ENCODE measurements at places on chromosomes 7 and 10.

DNA sequence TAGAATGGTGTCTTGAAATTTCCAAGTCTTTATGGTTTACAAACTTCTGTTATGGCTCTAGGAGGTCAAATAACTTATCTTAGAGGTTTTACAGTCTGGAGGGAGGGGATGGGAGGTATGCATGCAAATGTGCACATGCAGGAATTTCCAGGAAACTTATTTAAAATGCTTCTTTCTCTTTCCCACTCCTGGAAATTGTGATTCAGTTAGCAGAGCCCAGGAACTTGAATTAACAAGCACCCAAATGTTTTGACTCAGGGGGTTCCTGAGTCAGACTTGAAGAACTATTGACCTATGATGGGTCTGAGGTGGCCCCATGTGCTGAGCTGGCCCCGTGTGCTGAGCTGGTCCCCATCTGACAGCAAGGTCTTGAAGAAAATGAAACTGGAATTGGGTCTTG is 669.4 kb downstream of the INHBA start:
- no peak for DNase-seq

DNA sequence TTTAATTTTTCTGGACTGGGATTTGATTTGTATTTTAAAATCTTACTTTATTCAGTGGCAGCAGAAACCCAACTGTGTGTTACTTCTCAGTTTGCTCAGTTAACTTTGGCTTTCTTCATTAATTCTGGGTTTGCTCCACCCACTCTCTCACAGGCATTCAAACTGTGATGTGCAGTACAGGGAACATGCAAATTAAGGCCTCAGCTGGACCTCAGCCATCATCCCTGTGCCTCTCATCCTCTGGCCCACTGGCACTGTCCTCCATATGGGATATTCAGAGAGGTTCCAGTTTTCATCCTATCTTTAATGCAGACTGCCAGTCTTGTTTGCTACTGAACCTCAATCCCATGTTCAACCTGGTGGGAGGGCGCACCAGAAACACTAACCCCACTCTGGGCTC is 743.4 kb upstream of the IGFBP3 start:
- DNase-seq = no peak

GRCh38 chr10:71629131-71629530 is 90.4 kb downstream of the C10orf105 start:
- DNase-seq = no peak

DNA sequence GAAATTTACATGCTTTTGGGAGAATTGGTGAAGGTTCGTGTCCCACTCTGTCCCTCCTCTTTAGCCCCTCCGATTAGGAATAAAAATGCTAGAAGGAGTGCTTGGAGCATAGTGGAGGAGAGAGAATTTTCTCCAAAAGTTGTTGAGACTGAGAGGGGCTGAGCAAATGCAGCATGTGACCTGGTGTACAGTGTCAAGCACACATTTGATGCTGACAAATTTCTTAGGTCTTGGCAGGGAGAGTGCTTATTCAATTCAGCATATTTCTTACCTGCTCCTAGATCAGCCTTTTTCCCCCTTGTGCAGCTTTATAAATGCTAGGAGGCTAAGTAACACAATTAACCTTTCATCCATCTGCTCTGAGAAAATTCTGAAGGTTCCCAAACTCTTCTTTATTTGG is 189.0 kb downstream of the GALNT17 start:
- DNase-seq = no peak

- DNase-seq = no peak
These were observed 143.2 kb downstream of the SH3PXD2A start for GRCh38 chr10:103712146-103712545.

- DNase-seq = no peak
These were observed 100.3 kb downstream of the RAPGEF5 start for GRCh38 chr7:22256541-22257096.

DNA sequence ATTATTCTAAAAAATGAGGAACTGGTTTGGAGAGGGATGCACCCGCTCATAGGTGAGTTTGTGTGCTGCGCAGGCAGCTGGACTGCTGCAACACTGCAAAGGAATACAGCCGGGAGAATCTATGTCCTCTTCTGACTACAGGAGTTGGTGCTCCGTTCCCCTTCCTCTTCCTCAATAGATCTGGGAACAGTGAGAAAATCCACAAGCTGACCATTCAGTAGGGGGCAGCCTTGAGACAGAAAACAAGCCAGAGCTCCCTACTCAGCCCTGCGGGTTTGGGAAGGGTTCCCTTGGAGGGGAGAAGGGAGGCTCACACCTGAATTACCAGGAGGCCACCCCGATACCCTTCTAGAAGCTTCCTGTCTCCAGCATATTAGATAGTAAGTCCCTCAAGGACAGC is 87.3 kb upstream of the FOXI2 start:
- no peak for DNase-seq

- DNase-seq = no peak
These were observed 174.1 kb upstream of the BET1 start for GRCh38 chr7:94178230-94178629.

DNA sequence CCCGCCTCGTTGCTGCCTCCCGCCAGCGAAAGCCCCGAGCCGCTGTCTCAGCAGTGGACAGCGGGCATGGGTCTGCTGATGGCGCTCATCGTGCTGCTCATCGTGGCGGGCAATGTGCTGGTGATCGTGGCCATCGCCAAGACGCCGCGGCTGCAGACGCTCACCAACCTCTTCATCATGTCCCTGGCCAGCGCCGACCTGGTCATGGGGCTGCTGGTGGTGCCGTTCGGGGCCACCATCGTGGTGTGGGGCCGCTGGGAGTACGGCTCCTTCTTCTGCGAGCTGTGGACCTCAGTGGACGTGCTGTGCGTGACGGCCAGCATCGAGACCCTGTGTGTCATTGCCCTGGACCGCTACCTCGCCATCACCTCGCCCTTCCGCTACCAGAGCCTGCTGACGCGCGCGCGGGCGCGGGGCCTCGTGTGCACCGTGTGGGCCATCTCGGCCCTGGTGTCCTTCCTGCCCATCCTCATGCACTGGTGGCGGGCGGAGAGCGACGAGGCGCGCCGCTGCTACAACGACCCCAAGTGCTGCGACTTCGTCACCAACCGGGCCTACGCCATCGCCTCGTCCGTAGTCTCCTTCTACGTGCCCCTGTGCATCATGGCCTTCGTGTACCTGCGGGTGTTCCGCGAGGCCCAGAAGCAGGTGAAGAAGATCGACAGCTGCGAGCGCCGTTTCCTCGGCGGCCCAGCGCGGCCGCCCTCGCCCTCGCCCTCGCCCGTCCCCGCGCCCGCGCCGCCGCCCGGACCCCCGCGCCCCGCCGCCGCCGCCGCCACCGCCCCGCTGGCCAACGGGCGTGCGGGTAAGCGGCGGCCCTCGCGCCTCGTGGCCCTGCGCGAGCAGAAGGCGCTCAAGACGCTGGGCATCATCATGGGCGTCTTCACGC is 825 bp downstream of the ADRB1 start:
- peak; percentile 24 for DNase-seq

- peak; percentile 36 for DNase-seq
These were observed 11.1 kb upstream of the GLCCI1 start for GRCh38 chr7:7957513-7957912.

DNA sequence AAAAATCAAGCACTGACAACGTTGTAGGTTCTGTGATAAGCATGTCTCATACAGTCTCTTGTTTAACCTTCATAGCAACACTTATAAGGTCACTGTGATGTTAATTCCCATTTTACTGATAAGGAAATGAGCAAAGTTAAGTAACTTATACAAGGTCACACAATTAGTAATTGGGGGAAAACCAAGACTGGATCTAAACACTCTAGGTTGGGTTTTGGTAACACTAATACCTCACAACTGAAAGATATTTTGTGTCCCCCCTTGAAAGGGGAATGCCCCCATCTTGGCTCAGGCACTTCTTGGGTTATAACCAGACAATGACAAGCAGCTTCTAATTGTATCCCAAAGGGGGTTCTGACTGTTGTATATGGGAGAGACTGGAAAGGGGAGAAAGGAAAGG is 36.0 kb upstream of the ABCB4 start:
- no peak for DNase-seq

GRCh38 chr10:71995449-71995848 is 31.3 kb downstream of the CHST3 start:
- DNase-seq = no peak

GRCh38 chr7:137977173-137977572 is 24.7 kb downstream of the CREB3L2 start:
- no peak for DNase-seq

GRCh38 chr7:120979765-120980499 is 8.6 kb upstream of the CPED1 start:
- DNase-seq = no peak

DNA sequence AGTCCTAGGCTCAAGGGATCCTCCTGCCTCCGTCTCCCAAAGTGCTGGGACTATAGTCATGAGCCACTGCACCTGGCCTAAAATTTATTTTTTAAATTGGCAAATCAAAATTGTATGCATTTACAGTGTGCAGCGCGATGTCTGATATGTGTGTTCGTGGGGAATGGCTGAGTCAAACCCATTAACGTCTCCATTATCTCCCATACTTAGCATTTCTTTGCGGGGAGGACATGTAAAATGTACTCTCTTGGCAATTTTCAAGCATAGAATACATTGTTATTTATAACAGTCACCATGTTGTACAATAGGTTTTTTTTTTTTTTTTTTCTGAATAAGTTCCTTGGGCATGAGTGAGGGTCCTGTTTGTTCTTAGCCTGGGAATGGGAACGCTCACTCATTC is 3.8 kb downstream of the TMEM184A start:
- no peak for DNase-seq

GRCh38 chr7:157975401-157976372 is 611.9 kb downstream of the PTPRN2 start:
- no peak for DNase-seq

GRCh38 chr10:105908701-105909100 is 1255.8 kb downstream of the SORCS1 start:
- no peak for DNase-seq

DNA sequence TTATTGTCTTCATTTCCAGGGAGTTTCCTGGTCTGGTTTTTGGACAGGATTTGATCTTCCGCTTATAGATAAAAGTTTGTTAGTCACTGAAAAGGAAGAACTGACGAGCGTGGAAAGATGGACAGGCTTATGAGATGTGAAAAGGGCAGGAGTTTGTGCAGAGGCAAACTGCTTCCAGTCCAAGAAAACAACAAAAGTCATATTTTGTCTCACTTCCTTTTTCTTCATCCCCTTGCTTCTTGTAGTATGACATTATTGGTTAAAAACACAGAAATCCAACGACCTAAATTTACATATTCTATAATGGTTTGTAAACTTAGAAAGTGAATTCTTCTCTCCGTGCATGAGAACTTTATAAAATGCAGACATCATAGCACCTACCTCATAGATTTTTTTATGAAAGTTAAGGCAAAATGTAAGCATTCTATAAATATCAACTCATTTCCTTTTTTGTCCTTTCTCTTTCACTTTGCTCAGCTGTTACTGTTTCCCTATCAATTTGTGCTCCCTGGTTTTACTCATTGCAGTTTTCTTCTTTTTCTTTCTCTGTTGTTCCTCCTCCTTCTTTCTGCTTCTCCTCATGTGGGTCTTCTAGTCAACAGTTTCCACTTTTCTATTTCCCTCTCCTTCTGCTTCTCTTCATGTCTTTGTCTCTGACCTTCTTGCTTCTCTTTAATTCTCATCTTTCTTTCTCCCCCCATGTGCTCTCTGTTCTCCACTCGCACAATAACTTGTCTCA is 370.2 kb downstream of the ARL4A start:
- DNase-seq = no peak

DNA sequence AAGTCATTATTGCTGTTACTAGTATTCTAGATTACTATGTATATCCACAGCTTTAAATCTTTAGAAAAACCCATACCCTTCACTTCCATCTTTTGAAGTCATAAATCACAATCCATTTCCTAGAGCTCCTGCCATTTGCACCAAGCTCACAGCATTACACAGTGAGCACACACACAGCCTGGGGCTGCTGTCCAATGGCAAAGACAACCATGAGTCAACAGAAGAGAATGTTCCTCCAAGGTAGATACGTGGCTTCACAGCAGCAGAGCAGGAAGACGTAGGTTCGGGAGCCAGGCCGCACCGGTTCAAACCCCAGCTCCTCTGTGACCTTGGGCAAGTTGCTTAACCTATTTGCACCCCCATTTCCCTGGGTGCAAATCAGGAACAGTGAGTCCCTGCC is 234.6 kb downstream of the DIP2C start:
- no peak for DNase-seq

- no peak for DNase-seq
These were observed 110.1 kb downstream of the SMURF1 start for GRCh38 chr7:99033765-99034164.

DNA sequence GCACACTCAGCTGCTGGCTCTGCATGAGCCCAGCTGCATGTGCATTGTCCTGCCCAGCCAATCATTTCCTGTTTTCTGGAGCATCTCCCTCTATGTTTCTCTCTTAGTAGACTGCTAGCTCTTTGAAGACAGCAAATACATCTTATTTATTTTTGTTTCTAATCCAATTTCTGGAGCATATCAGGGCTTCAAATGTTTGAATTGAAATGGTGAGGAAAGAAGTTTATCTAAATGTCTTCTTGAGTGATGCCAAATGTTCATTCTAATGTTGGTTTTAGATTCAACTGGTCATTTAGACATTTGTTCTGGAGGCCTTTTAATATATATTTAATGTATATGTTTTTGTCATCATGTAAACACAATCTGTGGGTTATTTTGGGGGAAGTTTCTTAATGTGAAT is 141.9 kb downstream of the DNAJB9 start:
- no peak for DNase-seq

DNA sequence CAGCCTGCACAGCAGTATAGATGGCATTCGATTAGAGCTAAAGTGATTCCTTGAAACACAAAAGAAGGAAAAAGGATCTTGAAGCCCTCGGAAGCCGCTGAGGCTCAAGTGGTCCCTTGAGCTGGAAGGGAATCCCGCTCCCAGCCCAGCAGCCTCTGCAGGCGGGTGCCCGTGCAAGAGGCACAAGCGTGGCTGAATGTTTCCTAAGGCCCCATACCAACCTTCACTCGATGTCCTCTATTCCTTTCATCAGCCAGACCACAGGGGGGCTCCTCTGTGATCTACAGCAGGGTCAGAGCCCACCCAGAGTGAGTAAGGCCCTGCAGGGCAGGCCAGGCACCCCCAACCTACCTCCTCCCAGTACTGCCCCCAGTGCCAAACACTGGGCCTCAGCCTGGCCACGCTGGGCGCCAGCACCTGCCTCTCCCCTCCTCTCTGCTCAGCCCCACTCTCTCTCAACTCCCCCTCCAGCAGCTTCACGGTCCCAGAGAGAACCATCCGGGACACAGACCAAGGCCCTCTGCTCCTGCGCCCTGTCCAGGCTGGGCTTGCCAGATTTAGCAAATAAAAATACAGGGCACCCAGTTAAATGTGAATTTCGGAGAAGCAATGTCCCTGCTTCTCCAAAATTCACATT is 30.5 kb downstream of the EBF3 start:
- no peak for DNase-seq

Data from NCI-H510A treated with DMSO at 0.1 percent for 48 hours (cell line).